Cardiac septum (tissue), 1 donor: ENCODE measurements at places on chromosomes 3 and 15. TPM values are rescaled to one million over a fixed set of nuclear protein-coding genes. Genes with fewer than 3 reads are reported as not detected.

DNA sequence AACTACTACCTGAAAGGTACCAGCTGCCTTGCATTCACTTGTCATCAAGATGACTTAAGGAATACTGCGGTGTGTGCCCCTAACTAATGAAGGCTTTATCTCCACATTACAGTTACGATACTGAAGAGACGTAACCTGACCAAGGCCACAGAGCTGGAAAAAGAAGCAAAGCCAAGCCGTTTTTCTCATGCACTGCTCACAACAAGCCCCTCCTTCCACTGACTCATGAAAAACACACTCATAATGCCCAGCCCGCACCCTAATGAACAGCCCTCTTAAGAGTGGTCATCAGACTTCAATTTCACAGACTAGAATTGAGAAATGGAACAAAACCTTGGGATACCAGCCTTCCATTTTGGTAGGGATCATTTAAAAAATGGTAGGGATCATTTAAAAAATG is 11.6 kb downstream of the PSMD6 start:
- DNase-seq = no peak

DNA sequence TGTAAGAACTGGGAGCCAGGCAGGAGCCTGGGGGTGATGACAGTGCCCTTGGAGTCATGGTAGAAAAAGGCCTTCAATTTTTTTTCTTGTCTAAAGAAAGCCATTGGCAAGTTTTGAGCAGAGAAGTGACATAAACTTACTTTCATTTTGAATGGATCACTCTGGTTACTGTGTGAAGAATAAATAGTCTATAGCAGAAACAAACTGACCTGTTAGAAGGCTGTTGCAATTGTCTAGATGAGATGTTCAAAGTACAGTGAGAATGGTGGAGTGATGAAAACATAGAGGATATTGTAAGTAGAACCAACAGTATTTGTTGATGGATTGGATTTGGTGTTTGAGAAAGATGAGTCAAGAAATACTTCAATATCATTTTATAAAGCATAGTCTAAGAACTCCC is 439.9 kb downstream of the TBL1XR1 start:
- DNase-seq = no peak

DNA sequence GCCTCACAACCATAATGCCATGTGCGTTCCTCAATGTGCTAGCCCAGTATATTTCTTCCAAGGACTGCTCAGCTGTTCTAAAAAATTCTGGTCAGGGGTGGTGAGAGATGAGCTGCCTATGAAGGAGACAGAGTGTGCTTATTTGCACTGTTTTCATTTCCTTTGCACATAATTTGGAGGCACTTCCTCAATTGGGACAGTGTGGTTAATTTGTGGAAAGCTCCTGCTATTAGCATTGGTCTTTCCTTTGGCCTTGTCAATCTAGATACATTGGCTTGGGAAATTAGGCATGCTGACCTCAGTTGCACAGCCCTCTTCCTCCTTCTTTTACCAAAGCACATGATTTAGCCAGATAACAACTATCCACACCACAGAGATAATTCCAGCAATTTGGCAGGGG is 9.4 kb downstream of the FAM81A start:
- DNase-seq = no peak

GRCh38 chr3:156469456-156469855 is 85.5 kb downstream of the SSR3 start:
- no peak for DNase-seq

- DNase-seq = peak; percentile 80
Measured at GRCh38 chr15:90839187-90840071, 29.0 kb upstream of the FURIN start.

ACP3 gene
- 0.78 TPM for total RNA-seq

DNA sequence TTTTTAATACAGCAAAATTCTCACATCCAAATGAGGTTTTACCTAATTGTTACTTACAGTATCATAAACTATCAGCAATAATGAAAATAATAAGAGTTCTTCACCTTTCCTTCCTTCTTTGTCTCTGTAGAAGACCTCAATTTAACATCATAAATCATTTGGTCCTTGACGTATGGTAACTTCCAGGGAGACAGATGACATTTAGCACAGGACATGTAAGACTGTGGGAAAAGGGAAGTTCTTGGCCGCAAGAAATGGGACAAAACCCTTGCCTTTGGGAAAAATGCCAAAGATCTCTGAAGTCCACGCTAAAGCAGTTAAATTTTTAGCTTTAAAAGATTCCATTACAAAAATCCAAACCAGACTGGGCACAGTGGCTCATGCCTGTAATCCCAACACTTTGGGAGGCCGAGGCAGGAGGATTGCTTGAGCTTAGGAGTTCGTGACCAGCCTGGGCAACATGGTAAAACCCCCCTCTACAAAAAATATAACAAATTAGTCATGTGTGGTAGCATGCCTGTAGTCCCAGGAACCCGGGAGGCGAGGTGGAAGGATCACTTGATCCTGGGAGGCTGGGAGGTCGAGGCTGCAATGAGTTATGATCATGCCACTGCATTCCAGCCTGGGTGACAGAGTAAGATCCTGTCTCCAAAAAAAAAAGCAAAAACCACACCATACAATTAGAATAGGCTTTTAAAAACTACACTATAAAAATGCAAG is 8.8 kb downstream of the PTPN9 start:
- DNase-seq = no peak

DNA sequence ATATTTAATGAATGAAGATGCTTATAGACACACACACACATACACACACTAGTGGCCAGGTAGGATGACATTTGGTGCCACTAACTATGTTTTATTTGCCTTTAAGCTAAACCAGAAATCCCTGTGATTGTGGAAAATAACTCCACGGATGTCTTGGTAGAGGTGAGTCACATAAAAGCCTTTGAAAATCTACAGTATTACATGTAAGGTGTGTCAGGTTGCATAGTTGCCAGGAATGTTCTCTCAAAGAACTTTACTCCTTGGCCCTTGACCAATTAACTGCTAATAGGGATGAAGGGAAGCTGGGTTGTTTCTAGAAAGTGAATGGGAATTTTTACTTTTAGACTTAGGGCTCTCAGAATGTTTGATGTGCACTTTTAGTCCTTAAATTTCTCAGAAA is 9.9 kb downstream of the ZBED2 start:
- no peak for DNase-seq

SLC15A2 gene
- total RNA-seq = 0.92 TPM

DNA sequence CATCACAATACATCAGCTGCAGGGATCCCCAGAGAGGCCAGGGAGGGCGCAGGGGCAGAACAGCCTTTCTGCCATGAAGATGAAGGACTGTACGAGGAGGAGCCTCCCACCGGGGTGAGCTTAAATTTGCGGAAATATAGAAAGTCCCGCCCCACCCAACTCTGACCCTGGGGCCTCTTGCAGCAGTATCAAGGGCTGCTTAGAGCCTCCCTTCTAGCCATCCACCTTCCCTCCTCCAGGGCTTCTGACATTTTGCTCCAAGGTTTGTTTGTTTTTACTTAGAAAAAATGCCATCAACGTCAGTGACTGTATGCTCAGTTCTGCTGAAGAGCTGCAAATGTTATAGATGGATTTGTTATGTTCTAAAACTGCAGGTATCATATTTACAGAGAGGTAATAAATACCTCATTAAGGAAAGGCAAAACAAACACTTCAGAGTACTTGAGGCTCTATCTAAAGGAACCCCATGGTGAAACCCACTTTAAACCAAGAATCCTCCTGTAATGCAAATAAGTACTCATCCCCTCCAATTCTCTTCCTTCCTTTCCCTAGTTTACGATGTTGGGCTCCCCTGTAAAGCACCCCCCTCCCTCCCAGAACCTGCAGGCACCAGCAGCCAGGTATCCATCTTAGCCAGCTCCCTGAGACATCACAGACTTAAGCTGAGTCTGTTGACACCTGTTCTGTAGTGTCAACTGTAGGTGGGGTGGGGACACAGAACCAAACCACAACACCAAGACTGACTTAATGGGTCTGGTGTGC is 30.5 kb downstream of the RFTN1 start:
- DNase-seq = peak; percentile 81
